Spleen (tissue), 13 donors: ENCODE measurements at places on chromosomes 12 and 14. TPM values are rescaled to one million over a fixed set of nuclear protein-coding genes. Genes with fewer than 3 reads are reported as not detected.

DNA sequence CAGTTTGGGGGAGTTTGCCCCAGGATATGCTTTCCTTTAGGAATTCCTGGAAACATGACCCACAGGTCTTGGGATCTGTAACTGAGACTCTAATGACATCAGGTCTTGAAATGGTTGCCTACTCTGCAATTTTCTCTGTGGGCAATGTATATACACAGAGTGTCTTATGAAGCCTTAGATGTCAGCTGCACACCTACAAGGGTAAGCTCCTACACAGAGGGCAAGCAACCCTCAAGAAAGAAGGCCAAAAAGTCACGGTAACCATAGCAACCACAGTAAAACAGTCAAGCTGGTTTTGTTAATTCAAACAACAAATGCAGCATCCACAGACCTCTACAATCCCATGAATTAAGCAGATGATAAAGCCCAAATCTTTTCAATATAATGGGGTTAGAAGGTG lies 293.0 kb downstream of the SSPN start:
- DNase-seq, result no peak

GRCh38 chr14:72828604-72829003 lies 65.3 kb downstream of the DPF3 start:
- no peak for DNase-seq

DNA sequence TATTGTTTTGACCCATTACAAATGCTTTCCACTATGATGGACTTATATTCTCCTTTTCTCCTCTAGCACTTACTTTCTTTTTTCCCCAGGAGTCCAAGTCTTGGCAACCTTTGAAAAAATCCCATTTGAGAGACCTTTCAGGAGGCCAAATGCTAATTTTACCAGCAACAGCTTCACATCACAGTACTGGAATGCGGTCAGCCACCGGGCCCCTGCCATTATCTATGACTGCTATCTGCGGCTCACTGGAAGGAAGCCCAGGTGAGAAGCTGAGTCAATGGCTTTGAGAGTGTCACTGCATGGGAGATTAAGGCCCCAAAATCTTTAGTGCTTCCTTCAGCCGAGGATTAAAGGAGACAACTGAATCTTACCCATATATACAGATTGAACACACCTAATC lies 64.2 kb downstream of the ERGIC2 start:
- DNase-seq, result no peak

GRCh38 chr12:70985850-70986249 lies 65.3 kb upstream of the PTPRR start:
- DNase-seq, result no peak

Gene AHNAK2
- 0.86 TPM for polyA plus RNA-seq

DNA sequence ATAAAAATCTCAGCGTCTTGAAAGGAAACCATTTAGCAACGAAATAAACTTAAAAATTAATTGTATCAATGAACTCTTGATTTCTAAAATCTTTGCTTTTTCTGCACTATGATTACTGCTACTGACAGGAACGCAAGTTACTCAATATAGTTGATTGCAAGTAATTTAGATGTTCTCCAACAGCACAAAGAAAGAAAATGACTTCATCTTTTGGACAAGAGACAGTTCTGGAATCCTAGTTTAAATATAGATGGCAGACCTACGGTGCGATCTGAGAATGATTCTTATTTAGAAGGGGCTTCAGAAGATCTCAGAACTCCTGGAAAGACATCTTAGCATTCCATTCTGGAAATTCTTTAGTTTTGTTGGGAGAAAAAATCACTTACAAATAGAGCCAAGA lies 1.4 kb upstream of the SUDS3 start:
- DNase-seq, result no peak

Gene ACSM4
- not detected for polyA plus RNA-seq

GRCh38 chr14:106837870-106838269 lies 1311.5 kb downstream of the TMEM121 start:
- DNase-seq, result no peak

Gene NTF3
- 2.4 TPM for polyA plus RNA-seq

DNA sequence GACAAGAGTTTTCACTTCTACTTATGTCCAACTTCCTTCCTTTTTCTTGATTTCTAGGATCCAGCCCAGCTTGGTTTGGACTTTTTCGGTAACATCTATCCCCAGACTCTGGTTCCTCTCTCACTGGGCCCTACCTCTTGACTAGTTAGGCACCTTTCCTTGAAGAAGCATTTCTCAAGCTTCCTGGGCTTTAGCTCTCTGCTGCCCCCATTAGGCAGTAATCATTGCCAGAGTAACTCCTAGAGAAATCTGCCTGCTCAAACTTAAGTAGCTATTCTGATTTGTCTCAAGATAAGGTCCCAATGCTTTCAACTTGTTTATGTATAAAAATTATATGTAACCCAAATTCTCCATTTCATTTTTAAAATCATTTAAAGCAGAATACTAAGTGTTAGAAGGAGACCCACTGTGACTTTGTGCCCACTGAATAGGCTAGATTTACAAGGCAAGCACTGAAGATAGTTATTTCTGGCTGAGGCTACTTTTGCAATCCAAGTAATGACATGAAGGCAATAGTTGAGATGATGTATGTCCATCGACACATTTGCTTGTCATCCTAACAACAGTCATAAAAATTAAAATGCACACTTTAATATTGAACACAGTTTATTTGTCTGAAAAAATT lies 275.0 kb upstream of the G2E3 start:
- no peak for DNase-seq

Gene RFLNA
- polyA plus RNA-seq, result 0.04 TPM

DNA sequence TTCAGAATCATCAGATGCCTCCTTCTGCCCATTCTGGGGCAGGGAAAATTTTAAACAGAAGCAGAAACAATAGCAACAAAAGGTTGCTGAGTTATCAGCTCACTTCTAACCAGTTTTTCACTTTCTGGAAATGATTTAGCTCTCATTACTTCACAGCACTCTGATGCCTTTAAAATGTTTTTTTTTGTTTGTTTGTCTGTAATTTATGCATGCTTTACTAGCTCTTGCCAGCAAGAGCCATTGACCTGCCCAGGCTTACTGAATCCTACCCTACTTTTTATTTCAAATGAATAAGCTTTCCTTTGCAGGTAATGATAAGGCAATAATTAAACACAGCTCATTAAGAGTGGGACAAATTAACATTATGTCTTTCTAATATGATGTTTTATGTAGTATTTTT lies 466.1 kb upstream of the NOVA1 start:
- no peak for DNase-seq

DNA sequence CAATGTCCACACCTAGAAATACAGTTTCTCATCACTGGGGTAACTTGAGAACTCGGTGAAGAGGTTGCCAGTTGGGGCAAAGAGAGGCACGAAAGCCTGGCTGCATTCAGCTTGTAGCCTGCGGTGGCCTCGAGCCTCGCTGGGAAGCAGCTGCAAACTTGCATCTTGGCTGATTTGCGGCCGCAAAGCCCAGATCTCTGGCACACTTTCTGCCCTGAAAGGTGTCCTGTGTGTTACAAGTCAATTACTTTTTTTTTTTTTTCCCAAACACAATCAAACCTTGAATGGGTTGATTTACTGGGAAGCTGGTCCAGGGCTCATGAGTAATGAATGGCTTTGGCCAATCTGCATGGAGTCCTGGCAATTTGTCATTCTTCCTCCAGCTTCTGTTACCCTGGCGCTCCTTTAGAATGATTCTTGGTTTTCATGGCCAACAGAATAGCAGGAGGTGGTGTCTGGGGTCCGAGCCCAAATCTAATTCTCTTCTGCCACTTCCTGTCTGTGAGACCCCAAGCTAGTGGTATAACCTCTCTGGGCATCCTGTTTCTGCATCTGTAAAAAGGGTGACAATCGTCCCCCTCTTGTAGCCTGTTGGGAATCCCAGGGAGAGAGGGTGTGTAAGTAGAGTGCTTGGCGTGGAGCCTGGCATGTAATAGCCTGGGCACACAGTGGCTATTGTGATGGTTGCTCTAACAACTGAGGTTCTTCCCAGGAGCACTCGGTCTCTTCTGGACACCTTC lies 6.7 kb downstream of the BCL7A start:
- no peak for DNase-seq
